ENCODE measurements at places on chromosomes 13 and 19.
A peak's percentile ranks its signal among the peaks of the same experiment; 100 is the strongest.

DNA sequence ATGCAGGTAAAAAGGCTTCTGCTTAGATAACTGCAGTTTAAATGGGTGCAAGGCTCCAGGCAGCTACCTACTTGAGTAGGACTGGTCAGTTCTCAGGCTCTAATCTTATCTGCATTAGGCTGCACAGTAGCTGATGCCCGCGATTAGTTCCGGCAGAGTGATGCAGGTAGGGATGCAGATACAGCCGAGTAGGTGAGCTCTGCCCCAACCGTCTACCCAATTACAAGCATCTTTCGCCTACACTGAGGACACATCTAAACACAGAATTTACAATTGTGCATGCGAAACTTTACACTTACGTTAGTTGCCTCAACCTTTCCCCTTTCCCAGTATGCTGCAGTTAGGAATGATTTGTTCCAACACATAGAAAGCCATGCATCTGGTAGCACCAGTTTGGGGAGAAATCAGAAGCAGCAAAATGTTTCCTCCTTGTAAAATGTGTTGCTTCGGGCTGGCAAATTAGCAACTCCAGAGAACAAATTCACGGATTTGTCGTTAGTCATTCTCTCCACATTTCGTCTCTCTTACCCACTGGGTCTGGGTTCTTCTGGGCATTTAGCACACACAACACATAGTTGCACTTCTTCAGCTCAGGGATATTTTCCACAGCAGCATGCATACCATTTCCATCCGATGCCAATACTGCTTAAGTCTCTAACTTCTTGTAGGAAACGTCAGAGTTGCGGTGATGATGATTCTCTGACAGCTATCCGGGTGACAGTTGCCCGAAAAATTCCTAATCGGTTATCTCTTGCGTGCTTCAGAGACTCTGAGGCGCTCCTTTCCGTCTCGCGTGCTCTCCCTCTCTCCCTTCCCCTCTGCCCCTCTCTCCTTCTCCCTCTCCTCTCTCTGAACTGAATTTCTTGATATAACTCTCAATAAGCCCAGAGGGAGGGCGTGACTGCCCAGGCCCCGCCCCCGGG lies at the start of gene PCDH9:
TSS of gene PCDH9 (minus strand) at position 856 of the 923 bp plus-strand sequence. CDS start 1,896 bp downstream, outside the sequence.
- DNase-seq = no peak

- no peak for DNase-seq
Measured at GRCh38 chr19:10708291-10708690, 7.1 kb downstream of the QTRT1 start.

GRCh38 chr13:40581277-40581579 lies 85.2 kb downstream of the FOXO1 start:
- no peak for DNase-seq

DNA sequence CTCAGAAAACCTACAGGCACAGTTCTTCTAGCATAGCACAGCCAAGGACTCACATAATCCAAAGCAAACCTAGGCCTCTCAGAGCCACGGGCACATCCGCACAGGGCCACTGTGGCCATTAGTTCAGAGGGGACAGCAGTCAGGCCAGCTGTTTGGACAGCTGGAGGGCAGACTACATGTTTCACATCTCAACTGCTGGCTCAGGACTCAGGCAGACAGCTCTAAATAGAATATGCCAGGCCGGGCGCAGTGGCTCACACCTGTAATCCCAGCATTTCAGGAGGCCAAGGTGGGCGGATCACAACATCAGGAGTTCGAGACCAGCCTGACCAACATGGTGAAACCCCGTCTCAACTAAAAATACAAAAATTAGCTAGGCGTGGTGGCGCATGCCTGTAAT lies 26.8 kb downstream of the SAFB2 start:
- no peak for DNase-seq

DNA sequence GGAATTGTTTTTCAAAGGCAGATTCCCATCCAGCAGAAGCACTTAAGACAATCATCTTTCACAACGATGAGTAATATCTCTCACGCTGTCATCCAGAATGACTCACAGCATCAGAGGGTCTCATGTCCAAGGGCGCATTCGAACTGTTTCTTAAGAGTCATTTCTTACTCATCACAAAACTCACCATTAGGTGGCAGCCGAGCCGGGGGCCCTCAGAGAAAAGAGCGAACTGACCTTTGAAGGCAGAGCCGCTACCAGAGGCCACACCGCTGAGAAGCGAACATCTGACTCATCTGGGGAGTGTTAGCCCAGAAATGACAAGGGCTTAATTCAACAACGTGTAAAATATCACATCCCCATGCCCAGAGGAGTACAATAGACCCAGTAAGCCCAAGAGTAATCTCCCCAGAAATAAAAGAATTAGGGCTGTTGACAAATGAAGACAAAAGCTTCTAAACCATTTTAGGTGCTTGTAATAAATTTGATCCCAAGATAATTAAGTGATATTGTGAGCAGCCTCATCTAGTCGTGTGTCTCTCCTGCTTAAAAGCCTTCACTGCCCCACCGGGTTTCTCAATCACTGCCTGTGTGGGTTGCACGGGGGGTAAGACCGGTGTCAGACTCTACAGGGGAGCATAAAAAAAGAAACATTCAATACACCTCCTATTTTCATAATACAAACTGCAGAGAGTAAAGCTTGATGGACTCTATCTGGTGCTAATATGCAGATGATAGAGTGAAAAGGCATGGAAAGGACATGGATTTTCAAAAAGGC lies 96.2 kb downstream of the CYSLTR2 start:
- DNase-seq = peak; percentile 73

- peak; percentile 16 for DNase-seq
Measured at GRCh38 chr13:71727662-71728061, 139.3 kb downstream of the DACH1 start.

DNA sequence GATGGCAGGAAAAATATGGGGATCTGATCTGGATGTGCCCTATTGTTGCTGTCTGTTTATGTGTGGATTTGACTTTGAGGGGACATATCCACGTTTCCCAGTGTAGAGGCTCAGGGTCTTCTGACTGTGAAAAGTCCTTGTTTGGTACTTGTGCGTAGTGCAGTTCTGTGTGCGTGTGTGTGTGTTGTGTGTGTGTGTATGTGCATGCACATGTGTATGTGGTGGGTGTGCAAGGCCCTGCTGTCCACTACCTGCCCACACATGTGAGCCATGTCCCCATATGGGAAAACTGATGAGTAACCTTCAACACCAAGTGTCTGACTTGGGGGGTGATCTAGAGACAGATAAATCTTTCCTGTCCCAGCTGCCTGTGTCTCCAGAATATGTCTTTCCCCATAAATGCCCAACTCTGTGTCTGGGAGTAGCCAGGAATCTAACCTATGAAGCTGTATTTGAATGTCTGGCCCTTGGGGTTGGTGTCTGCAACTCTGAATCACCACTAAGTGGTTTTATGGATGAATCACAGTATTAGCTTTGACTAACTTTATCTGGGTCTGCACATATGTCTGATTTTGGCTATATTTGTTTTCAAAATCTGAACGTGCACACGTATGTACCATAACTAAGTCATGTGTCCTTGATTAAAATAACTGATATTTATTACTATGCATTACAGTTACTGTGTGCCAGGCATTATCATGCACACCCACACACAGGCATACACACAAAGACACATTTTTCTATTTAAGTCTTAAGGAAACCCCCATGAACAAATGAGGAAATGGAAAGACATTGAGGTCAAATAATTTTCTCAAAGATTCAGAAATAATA lies 17.4 kb downstream of the KLK2 start:
- DNase-seq = no peak

DNA sequence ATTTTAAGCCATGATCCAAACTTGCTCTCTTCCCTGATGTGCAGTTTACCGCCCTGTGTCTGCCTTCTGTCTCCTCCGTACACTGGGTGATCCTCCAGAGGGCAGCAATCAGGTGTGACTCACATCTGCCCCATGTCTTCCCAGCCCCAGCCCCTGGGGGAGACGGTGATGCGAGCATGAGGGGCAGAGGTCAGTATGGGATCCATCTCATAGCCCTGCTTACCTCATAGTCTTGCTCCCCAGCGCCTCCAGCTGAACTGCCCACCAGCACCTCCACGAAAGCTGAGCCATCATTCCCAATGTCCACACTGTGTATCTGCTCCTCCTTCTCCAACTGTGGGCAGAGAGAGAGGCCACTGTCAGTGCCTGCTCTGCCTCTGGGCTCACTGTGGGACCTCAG lies 14.6 kb downstream of the XRCC1 start:
- DNase-seq = no peak

DNA sequence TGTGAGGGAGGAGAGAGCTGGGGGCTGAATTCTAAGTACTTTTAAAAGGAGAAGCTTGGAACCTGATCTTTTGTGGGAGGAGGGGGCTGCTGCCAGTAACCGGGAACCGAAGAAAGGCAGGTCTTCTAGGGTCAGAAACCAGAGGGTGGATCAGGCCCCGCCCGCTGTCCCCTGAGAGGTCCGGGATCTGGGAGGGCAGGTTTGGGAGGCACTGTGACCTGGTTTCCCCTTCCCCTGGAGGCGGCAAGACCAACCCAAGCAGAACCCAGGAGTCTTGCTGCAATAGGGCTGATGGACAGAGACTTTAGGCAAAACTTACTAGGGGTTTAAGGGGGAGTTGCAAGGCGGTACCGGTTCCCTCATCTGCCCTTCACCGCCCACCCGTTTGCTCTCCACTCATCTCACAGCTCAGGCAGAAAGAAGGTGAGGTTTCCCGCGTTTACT lies 707 bp upstream of the KLK8 start:
- no peak for DNase-seq

DNA sequence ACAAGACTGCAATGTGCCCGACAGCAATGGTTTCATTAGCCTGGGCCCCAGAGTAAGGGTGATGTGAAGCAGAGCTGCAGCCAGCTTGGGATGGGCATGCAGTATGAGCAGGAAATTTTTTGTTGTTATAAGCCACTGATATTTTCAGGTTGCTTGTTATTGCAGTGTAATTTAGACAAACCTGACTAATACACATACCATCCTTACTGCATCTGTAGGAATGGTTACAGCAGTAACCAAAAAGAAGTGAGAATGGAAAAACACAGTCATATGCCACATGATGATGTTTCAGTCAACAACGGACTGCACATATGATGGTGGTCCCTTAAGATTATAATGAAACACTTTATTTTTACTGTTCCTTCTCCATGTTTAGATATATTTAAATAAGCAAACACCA lies 8.6 kb upstream of the POMP start:
- DNase-seq = no peak

GRCh38 chr13:45325806-45326205 lies 15.2 kb downstream of the TPT1 start:
- DNase-seq = no peak

- no peak for DNase-seq
Measured at GRCh38 chr13:92941167-92941566, 285.4 kb upstream of the GPC6 start.

- no peak for DNase-seq
Measured at GRCh38 chr19:10642473-10643171, 11.5 kb upstream of the ILF3 start.

- DNase-seq = no peak
Measured at GRCh38 chr19:6482343-6482686, 728 bp upstream of the DENND1C start.
